ENCODE measurements at places on chromosomes 1 and 21.
A peak's percentile ranks its signal among the peaks of the same experiment; 100 is the strongest.

DNA sequence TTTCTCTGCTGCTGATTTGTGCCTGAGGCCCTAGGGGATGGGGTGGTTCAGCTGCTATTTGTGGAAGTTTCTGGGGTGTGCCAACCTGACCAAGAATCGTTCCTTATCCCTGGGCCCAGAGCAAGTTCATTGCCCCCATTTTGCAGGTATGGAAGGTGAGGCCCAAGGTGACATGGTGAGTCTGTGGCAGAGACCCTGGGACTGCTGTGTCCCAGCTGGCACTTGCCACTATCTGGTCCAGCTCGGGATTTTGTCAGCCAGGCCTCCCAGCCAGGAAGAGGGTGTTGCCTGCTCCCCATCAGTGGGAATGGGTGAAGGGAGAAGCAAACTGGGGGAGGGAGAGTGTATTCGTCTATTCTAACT lies 18.9 kb upstream of the LRP8 start:
- DNase-seq, result no peak

- DNase-seq, result peak; percentile 60
Measured at GRCh38 chr1:153866045-153866850, 56.5 kb downstream of the GATAD2B start.

GRCh38 chr1:206101351-206102045 lies 15.7 kb downstream of the AVPR1B start:
- DNase-seq, result no peak

DNA sequence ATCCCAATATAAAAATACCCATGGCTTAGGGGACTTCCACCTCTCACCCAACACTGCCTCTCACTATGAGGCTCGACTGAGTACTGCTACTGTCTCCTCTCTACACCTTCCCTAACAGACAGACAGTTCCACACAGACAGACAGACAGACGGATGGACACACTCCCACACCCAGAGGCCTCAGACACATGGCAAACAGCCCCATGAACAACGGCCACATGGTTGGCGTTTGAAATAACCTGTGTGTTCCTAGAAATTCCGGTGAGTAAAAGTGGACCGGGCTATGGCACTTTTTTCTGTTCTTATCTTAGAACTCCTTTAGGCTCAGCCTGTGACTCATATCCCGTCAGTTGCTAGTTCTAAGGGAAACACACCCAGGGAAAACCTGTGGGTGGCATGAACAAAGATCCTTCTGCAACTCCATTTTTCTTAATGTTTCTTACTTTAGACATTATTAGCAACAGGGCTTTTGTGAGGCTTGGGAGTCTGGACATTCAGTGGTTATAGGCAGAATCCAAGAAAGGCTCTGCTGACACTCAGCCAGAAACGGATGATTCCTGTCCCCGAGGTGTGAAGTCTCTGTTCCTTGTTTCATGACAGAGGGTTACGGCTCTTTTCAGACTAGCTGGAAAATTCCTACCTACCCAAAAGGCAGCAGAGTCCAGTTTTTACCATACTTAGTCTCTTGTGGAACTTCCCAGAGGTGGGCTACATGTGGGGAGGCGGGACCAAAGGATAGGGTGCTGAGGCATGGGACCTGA lies 90.5 kb upstream of the TLR5 start:
- peak; percentile 84 for DNase-seq

- DNase-seq, result no peak
Measured at GRCh38 chr1:107244709-107245500, 104.1 kb downstream of the NTNG1 start.

DNA sequence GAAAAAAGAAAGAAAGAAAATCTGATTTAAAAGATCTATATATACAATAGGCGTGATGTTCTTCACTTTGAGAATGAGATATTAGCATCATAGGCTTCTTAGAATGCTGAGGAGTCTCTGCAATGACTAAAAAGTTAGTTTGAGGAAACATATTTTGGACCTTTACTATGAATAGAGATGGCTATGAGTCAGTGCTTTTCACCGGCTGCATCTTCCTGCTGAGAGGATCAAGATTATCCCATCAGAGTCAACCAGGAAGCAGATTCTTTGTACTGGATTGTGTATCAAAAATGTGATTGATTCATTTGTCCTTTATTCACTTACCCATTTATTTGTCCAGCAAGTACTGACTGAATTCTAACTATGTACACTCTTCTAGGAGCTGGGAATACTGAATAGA lies 144.2 kb downstream of the KCNK2 start:
- DNase-seq, result peak; percentile 46

DNA sequence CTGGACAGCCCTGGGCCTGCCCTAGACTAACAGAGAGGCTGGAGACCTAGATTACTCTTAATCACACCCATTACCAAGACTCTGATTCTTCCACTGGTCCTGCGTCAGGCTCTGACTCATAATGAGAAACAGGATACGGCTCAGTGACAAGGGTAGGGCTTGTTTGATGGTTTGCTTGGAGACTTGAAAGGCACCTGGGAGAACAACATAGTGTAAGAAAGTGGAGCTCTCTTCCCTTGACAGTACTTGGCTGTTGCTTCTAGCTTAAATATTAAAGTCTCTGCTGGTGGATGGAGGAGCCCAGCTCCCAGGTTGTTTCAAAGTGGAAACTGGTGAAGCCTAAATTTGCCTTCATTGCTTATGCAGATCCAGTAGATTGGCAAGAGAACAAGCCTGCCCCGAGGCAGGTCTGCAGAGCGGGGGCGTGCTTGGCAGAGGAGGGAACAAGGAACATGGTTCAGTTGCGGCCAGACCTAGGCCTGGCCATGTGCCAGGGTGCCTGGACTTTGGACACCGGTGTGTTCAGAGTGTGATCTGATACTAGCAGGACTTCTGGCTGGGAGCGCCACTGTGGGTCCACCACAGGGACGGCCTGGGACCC lies 480.6 kb downstream of the CAMTA1 start:
- DNase-seq, result peak; percentile 89

DNA sequence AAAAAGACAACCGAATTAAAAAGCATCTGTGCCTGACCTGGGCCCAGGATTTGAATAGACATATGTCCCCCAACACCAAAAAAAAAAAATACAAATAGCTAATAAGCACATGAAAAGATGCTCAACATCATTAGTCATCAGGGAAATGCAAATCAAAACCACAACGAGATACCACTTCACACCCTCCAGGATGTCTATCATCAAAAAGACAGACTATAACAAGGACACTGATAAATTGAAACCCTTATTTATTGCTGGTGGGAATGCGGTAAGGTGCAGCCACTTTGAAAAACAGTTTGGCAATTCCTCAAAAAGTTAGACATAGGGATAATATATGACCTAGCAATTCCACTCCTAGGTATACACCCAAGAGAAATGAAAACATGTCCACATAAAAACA lies 72.3 kb upstream of the CAMK1G start:
- DNase-seq, result no peak

Data from fibroblast of skin of right biceps (primary cell).